ENCODE measurements at places on chromosomes 13 and 19.

DNA sequence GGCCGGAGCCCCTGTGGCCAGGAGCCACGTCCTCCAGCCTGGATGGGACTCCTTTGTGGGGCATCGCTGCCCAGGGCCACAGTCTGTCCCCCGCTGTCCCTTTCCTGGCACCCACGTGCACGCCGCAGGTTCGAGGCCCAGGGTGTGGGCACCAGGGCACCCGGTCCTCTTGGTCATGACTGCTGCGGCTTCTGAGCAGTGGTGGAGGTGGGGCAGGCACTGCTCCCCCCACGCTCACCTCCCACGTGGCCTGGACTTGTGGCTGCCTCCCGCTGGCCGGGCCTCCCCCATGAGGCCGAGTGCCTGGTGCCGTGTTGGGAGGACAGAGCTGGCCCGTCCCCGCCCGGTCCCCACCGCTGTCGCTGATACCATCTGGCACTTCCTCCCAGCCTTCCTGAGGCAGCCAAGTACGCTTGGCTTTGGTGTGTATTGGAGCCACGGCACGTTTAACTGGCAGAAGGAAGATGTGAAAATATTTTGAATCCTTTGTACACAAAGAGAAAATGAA, 12.8 kb downstream of the SPPL2B start:
- no peak for DNase-seq

- DNase-seq, result no peak
Measured at GRCh38 chr13:99871249-99871898, 100.2 kb downstream of the ZIC5 start.

DNA sequence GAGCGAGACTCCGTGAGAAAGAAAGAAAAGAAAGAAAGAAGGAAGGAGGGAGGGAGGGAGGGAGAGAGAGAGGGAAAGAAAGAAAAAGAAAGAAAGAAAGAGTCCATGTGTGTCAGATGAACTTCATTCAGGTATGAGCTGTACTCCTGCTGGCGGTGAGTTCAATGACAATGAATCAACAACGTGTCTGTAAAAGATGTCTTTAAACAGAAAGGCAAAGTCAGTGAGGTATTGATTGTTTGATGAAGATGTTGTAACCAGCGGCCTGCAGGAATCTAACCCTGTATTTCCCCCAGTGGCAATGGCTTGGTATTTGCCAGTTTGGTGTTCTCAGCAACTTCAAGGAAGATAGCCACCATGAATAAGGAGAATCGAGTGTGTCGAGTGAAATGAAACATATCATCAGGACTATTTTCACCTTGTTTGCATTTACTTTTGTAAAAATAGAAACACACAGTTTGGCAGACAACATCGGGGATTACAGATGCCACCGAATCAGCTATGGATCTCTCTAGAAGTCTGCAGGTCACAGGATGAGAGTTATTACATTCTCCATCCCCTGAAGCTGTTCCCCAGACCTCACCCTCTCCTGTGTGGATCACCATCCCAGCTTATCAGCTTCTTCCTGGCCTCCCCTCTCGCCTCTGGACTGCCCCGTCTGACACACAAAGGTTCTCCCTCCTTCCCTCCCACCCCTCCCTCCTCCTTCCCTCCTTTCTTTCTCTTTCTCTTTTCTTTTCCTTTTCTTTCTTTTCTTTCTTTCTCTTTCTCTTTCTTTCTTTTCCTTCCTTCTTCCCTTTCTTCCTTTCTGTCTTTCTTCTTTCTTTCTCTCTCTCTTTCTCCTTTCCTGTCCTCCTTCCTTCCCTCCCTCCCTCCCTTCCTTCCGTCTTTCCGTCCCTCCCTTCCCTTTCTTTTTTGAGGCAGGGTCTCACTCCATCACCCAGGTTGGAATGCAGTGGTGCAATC, 8.2 kb upstream of the SBK3 start:
- DNase-seq, result no peak

- no peak for DNase-seq
Measured at GRCh38 chr13:95441326-95441725, 111.2 kb upstream of the CLDN10 start.

Data from smooth muscle cell of the brain vasculature (primary cell).